MM.1S (cell line): ENCODE measurements at places on chromosomes 2 and 18.

GRCh38 chr2:55231546-55232083 lies 478 bp downstream of the CLHC1 start:
- no peak for DNase-seq

DNA sequence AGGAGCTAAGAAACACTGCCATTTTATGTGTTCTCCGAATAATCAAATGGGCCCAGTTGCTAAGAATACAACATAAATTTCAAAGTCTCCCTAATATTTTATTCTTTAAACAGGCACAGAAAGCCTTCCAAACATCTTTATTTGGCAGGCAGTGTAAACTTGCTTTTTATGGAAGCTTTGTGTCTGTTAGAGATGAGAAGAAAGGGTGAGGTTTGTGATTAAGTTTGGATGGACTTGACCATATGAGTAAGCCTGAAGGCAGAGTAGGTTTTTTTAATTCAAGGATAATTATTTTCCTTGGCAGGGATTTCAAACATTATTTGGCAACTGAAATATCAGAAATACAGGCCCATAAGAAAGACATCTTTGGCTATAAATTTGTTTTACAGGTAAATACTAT lies 62.9 kb downstream of the COX7A2L start:
- no peak for DNase-seq

GRCh38 chr2:39608686-39609441 lies 56.9 kb upstream of the TMEM178A start:
- no peak for DNase-seq

GRCh38 chr2:220114443-220114842 lies 487.0 kb downstream of the SLC4A3 start:
- DNase-seq: no peak

- no peak for DNase-seq
These were observed 50.5 kb downstream of the DHRS9 start for GRCh38 chr2:169119851-169120250.

DNA sequence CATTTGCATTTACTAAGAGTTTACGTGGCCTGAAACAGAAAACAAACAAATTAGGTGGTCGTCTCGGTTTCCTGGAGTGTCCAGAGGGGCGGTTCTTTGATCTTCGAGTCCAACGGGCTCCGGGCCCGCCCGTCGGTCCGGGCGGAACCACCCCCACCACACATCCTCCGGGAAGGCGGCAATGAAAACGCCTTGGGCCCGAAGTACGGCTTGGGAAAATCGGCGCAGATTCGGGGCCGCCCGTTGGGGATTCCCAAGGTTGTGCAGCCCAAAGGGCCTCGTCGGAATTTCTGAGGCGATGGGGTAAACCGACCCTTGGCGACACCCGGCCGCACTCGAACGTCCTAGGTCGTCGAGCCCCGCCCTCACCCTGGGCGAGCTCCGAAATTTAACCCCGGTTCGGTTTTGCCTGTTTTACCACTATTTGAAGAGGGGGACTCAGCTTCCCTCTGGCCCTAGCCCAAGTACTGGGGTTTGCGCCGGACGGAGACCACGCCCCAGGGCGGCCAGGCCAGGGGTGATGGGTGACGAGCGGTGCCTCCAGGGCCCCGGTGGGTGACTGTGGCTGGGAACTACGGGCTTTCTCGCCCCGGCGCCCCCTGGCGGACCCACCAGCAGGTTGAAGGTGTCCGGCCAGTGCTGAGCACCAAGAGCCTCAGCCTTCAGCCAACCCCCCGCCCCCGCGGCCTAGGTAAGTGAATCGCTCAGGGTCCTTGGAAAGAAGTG lies 1.9 kb upstream of the CFAP53 start:
- peak; percentile 85 for DNase-seq

DNA sequence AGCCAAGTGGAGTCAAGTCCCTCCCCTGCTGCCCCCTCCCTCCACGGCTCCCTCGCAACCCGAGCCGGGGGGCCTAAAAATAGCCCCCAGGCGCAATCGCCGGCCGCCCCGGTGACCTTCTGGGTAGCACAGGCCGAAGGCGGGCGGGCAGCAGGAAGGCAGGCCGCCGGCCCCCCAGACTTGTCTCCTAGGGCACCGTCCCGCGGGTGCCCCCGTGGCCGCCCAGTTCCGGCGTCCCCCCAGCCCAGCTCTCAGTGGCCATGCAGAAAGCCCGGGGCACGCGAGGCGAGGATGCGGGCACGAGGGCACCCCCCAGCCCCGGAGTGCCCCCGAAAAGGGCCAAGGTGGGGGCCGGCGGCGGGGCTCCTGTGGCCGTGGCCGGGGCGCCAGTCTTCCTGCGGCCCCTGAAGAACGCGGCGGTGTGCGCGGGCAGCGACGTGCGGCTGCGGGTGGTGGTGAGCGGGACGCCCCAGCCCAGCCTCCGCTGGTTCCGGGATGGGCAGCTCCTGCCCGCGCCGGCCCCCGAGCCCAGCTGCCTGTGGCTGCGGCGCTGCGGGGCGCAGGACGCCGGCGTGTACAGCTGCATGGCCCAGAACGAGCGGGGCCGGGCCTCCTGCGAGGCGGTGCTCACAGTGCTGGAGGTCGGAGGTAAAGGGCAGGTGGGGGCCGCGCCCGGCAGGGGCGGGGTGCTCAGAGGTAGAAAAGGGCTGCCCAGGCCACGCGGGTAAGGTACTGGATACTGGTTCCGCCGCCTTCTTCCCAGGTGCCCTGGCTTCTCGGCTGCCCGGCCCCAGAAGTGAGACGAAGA lies at the start of gene SPEG:
SPEG (plus strand) TSS at position 126 of the 808 bp plus-strand sequence; CDS start at position 261, 135 bp downstream.
- no peak for DNase-seq

DNA sequence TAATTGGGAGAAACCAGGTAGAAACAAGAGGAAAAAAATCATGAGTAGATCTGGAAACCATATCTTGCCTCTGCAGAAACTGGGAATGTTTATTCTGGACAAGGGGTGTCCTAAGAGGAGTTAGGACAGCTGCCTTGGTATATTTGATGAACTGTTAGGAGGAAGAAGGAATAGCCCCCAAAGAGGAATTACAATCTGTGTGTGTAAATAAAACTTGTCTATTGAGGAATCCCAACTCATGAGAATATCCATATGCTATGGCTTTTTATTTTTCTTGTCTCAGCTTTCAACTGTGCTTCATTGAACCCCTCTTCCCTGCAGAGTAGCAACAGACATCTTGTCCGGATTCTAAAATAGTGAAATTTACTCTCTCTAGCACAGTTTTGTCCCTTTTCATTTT lies 423.5 kb upstream of the SLC14A2 start:
- DNase-seq: no peak

DNA sequence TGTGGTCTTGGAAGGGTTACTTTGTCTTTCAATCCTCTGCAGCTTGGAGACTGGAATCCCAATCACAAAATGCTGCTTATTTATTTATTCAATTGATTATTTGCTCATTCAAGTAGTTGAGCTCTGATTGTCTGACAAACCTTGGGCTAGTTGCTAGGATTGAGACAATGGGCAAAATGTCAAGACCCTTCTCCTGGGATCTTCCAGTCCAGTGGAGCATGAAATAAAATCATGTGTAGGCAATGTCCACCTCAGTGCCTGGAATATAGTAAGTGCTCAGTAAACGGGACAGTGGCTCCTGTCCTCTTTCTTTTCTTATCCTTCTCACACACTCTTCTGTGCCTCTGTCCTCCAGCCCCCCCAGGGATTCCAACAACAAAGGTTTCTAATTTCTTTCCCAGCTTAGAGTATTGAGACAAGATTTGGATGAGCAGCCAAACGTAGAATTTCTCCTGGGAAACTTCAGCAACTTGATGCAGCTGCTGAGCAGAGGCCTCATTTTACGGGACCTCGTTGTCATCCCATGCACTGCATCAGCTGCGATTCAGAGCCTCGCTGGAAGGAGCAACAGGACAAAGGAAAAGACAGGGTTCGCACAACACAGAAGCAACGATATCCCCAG lies 545.0 kb downstream of the SOX11 start:
- DNase-seq: no peak

DNA sequence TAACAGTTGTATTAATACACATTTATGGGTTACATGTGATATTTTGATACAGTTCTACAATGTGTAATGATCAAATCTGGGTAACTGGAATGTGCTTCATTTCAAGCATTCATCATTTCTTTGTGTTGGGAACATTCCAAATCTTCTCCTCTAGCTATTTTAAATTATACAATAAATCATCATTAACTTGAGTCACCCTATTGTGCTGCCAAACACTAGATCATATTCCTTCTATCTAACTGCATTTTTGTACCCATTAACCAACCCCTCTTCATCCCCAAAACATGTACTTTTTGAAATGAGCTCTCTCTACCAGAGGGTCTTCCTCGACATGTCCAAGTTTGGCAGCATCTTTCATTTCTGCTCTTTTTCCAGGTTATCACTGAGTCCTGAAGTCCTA lies 81.1 kb upstream of the TTC39C start:
- DNase-seq: no peak

DNA sequence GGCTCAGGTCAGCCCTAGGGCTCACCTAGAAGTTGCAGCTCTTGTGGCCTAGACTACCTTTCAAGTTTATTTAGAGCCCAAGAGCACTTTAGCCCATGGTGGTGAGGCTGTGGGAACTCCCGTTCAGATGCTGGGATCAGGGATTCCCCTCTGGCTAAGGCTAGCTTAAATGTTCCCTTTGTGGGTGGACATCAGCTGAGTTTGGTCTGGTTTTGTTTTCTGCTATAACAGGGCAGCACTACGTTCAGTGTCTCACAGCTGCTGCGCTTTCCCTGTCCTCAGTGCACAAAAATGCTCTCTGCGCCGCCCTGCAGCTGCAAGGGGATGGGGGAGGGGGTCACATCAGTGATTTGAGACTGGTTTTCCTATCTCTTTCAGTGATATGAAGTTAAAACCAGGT lies 170.5 kb upstream of the KCNJ3 start:
- DNase-seq: no peak

- no peak for DNase-seq
These were observed 161.9 kb upstream of the CRIM1 start for GRCh38 chr2:36193680-36194079.

- DNase-seq: no peak
These were observed 47.9 kb downstream of the ANKMY1 start for GRCh38 chr2:240509667-240510512.

GRCh38 chr2:168143813-168144212 lies 103.6 kb downstream of the STK39 start:
- no peak for DNase-seq

DNA sequence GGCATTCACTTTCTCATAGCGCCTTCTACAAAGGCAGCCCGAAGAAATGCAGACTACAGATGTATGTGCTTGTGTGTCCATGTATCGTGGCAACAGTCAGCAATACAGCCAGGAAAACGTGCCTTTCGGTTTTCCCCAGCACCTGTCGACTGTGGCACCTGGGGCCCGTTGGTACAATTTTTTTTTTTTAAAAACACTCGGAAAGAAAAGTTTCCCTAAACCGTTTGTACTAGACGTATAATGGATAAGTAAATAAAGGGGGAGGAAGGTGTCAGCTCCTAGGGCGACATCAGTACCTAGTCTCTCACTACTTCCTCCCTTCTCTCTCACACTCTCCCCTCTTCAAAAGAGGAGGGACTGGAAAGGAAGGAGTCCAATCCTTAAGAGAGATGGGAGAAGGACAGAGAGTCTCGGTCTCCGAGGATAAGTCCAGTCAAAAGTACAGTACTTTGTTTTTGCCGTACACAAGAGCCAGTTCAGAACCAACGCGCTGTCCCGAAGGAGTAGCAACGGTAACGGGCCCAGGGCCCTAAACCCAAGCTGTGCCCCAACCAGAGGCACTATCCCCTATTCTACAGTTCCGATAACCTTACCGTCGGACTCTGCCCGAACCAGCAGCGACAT lies 759 bp downstream of the PPP4R3B start:
- peak; percentile 82 for DNase-seq

GRCh38 chr2:11933854-11934253 lies 187.4 kb downstream of the LPIN1 start:
- DNase-seq: no peak

DNA sequence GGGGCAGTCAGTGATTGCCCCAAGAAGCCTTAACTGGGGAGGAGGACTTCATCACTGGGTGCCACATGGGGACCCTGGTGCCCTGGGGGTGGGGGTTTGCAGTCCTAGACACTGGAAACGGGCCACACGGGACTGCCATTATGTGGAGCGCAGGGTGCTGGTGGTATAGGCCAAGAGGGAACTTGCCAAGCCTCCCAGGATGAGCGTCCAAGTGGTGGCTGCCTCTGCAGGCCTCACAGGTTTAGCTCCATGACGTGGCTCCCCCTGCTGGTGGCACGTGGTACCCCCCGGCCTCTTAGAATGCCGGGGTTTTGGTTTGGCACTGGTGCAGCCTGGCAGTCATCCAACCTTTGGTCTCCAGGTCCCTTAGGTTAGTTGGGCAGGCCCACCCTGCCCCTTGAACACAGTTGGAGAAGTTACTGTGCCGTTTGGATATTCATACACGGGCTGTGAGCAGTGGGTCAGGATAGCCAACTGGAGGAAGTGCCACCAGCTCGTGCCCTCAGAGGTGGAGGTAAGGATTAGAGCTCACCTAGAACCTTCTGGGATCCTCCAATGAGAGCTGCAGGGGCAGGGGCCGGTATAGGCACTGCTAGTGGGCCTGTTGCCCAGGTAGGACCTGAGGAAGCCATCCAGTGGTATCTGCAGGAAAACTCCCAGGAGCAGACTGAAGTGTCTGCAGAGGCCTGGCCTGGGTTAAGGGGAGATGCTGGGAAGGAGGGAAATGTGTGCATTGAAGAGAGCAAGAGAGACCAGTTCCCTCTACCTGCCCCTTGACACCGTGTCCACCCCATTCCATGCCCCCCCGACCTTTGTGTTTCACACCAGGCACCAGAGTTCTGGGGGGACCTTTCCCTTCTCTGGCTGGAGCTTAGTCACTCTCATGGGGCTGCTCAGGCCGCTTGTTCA lies 5.7 kb downstream of the PTMA start:
- DNase-seq: peak; percentile 89
